Posterior cingulate gyrus (tissue), 11 donors: ENCODE measurements at places on chromosomes 13 and 19.
A peak's percentile ranks its signal among the peaks of the same experiment; 100 is the strongest.

DNA sequence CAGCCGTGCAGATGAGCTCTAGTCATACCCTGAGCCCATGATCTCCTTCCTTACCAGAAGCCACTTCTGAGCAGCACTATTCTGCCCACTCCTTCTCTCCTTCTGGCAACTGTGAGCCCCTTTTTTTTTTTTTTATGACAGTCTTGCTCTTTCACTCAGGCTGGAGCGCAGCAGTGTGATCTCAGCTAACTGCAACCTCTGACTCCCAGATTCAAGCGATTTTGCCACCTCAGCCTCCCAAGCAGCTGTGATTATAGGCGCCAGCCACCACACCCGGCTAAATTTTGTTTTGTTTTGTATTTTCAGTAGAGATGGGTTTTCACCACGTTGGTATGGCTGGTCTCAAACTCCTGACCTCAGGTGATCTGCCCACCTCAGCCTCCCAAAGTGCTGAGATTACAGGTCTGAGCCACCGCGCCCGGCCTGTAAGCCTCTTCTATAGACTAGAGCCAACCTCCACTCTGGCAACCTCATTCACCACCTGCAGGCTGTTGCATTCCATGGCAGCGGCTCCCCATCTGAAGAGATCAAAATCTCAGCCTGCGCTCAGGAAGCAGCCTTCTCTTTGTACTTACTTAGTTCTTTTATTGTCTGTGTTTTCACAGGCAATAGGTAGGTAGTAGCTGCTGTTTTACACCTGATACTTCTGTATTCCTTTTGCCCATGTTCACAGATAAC, 34.8 kb upstream of the NDFIP2 start:
- no peak for DNase-seq

- DNase-seq = no peak
These were observed 48.8 kb upstream of the RAP2A start for GRCh38 chr13:97385146-97385545.

- no peak for DNase-seq
These were observed 2213.9 kb upstream of the PCDH20 start for GRCh38 chr13:63629591-63629990.

- DNase-seq = no peak
These were observed 14.0 kb downstream of the ELL start for GRCh38 chr19:18507727-18508440.

GRCh38 chr13:78787190-78787589, 128.2 kb upstream of the OBI1 start:
- no peak for DNase-seq

GRCh38 chr13:32733690-32734089, 147.4 kb downstream of the PDS5B start:
- no peak for DNase-seq

- no peak for DNase-seq
These were observed 1482.1 kb upstream of the MIR17HG start for GRCh38 chr13:89865164-89866064.

DNA sequence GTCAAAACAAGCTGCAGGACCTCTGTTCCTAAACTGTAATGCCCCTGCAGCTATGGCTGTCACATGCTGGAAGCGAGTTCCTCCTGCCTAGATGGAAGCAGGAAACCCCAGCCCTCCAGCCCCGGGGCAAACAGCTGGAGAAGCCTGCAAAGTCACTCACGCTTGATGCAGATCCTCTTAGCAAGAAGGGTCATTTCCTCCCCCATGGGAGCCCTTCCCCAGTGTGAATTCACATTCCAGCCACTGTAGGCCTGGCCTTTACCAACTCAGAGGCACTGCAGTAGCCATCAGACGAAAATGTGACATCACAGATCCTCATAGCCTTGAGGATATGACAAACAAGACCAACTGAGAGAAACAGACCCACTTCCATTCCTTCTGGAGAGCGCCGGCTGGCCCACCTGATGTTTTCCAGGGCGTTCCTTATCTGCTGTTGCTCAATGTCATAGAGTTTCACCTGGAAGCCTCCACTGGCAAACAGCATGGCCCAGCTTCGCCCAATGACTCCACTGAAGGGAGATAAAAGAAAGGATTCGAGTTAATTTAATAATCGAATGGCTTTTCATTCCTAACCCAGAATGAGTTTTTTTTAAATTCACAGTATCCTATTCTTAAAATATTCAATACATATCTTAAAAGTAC, 13.5 kb downstream of the CRYL1 start:
- no peak for DNase-seq

DNA sequence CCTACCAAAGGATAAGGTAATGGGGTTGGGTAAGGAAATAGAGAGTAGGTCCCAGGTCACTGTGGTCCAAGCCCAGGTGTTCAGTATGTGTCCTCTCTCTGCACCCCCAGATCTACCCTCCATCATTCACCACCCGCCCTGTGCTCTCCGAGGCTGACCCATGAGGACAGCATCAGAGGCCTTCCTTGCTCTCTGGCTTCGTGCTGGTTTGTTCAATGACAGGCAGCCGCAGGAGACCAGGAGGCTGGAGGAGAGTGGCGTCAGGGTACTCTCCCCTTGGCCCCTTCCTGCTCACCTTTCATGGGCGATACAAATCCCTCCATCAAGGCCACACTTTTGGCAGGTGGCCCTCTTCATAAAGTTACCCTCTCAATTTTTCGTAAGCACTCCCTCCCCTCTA, 1.7 kb downstream of the TUBA3C start:
- no peak for DNase-seq

GRCh38 chr13:36370108-36370429, 23.9 kb upstream of the SPART start:
- peak; percentile 95 for DNase-seq

GRCh38 chr19:13712767-13713201, 51.5 kb upstream of the MRI1 start:
- peak; percentile 17 for DNase-seq

GRCh38 chr19:20209051-20209450, 42.0 kb downstream of the ZNF486 start:
- DNase-seq = no peak

DNA sequence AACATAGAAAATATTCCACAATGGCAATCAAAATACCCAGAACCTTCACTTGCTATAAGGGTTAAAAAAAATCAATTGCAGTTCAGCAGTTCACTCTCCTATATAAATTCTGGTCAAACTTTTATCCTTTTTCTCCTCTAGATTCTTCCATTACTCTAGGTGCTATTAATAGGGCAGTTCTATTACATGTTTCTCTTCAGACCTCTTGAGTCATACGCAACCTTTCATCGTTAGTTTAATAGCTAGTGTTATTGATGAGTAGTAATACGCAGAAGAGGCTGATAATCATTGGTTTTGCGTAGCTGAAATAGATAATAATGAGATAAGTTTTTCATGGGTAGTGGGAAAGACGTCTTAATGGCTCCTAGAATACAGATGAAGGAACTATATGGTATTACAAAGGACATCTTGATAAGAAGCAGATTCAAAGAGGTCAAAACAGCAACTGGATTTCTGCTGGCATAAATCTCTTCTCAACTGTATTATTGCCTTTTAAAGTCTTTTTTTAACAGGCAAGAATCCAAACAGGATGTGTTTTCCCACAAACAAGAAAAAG, 118.3 kb upstream of the STARD13 start:
- no peak for DNase-seq

GRCh38 chr13:52394586-52394985, 11.4 kb downstream of the THSD1 start:
- DNase-seq = no peak

- DNase-seq = peak; percentile 15
These were observed 391 bp downstream of the ZNF761 start for GRCh38 chr19:53432088-53432661.

GRCh38 chr13:67416047-67416925, 186.2 kb upstream of the PCDH9 start:
- no peak for DNase-seq

GRCh38 chr19:38253788-38254187, 2.4 kb downstream of the PPP1R14A start:
- DNase-seq = no peak

DNA sequence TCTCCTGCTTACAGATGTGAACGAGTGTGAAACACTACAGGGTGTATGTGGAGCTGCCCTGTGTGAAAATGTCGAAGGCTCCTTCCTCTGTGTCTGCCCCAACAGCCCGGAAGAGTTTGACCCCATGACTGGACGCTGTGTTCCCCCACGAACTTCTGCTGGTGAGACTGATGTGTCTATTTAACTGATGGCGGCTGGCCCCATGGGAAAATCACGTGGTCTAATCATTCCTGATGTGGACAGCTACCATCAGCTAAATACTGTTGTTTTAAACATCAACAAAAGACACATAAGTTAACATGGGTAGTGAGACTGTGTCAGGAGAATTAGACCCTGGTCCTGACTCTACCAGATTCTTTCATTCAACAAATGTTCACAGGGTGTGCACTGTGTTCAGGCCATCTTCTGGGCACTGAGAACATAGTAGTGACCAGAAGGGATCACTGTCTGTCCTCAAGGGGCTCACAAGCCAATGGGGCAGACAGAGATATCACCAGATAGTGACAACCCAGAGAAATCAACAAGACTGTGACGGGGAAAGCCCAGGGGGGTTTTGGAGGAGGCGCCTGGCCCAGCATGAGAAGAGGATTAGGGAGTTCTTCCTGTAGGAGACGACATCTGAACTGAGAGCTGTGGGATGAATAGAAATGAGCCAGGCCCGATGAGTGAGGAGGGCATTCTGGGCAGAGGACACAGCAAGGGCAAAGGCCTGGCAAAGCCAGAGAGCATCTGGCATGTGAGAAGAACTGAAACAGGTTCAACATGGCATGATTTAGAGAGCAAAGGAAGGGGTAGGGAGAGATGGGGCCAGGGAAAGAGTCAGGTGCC, 18.4 kb downstream of the LTBP4 start:
- DNase-seq = no peak

DNA sequence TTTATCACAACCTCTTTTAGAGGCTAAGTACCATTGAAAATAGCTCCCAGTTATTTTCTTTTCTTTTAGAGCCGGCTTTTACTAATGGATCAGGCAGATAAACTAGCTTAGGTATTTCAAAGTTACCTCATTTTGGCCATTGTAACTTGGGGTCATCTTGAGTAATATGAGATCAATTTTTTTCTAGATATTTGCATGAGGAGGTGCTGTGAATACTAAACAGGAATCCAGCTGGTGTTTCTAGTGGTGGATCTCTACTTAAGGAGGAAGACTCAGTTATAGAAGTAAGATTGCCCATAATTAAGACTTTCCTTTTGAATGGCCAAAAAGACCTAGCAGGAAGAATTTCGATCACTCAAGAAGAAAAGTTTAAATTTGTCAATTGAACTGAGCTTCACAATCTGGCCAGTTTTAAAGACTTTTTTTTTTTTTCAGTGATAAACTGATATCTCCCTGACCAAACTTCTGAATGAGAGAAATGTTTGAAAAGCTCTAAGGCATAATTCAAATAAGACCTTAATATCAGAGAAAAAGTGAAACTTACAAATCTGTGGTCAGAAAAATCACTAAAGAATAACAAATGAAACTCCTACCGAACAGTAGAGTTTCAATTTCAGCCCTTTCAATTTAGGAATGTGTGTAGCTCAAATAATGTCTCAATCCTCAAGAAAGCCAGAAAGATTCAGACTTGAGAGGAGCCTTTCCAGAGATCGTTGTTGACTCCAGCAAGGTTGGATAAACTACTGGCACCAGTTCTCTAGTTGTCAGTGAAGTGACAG, 11.6 kb upstream of the NAA16 start:
- DNase-seq = no peak

DNA sequence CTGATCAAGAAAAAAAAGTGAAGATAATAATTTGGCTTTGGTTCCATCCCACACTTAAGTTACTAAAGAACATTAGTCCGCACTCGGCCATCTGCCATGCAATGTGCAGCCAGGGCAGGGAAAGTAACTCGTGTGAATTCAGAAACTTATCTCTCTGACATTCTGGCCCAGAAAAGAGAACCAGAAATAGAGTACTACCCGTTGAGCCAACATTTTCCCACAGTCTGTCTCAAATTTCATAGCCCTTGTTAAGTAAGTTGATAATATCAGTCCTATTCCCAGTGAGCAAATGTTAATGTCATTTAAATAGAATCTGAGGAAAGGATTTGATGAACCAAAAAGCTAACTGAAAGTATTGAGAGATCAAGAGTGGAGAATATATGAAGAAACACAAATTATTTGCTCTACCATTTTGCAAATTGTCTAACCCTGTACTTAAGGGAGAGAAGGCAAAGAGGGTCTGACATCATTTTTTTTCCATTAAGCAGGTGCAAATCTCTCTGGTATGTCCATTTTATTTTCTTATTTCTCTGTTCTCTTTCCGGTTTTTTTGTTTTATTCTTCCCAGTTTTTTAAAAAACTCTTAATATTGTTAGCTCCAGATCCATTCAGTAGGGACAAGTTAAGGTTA, 156.3 kb downstream of the NDFIP2 start:
- no peak for DNase-seq

GRCh38 chr13:93309886-93310523, 83.4 kb downstream of the GPC6 start:
- no peak for DNase-seq

DNA sequence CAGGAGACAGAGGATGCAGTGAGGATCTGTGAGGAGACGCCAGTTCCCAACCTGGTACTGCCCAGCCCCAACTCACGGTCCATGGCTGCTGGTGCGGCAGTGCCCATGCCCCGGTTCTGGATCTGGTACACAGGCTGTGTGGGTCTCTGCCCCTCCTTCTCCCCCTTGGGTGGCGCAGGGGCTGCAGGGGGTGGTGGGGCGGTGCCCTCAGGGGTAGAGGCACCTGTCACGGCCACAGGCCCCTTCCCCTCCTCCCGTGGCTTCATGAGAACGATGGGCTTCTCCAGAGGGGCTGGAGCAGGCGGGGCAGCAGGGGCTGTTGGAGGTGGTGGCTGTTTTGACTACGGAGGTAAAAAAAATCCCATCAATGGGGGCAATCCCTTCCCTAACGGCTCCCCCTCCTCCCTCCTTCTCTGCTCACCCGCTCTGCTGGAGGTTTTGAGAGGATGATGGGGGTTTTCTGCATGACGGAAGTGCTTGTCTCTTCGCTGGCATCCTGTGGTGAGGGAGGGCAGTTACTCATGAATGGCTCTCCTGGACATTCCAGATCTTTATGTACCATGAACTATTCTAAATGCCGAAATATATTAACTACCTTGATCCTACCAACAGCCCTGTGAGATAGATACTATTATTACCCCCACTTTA, 7.1 kb downstream of the SMG9 start:
- no peak for DNase-seq

GRCh38 chr19:13012690-13013608, 17.7 kb downstream of the NFIX start:
- no peak for DNase-seq

- DNase-seq = no peak
These were observed 486.3 kb downstream of the DIAPH3 start for GRCh38 chr13:59677430-59677829.

DNA sequence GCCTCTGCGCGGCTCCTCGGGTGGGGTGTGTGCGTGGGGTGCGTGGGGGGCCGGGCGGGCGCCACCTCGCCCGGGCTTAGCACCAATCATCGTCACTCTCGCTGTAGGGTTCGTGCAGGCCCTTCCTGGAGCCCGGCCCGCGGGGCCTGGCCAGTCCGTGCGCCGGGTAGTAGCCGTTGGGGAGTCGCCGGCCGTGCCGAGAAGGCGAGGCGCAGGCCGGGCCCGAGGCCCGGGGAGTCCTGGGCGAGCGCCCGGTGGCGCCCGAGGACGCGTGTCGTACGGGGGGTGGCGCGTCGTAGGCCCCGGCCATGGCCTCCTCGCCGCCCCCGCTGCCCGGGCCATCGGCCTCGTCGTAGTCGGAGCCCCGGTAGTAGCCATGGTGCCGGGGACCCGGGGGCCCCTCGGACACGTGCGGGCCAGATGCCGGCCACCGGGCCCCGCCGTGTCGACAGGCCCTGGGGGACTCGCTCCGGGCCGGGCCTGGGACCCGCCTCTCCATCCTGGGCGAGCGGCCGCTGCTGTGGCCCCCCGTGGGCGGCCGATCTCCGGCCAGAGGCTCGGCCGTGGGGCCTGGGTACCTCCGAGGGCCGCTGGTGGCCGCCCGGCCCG, 57.1 kb downstream of the IER2 start:
- no peak for DNase-seq

- DNase-seq = no peak
These were observed 15.9 kb upstream of the MEIS3 start for GRCh38 chr19:47435196-47435595.
